Hindlimb muscle (tissue), 1 donor: ENCODE measurements at places on chromosomes 1 and 21. TPM values are rescaled to one million over a fixed set of nuclear protein-coding genes. Genes with fewer than 3 reads are reported as not detected.

GRCh38 chr1:32028746-32029145, 15.1 kb downstream of the KHDRBS1 start:
- DNase-seq = no peak

GRCh38 chr1:206467915-206468314, 2.4 kb upstream of the IKBKE start:
- DNase-seq = no peak

- peak; percentile 50 for DNase-seq
These were observed 17.6 kb downstream of the RIT1 start for GRCh38 chr1:155893389-155894142.

DNA sequence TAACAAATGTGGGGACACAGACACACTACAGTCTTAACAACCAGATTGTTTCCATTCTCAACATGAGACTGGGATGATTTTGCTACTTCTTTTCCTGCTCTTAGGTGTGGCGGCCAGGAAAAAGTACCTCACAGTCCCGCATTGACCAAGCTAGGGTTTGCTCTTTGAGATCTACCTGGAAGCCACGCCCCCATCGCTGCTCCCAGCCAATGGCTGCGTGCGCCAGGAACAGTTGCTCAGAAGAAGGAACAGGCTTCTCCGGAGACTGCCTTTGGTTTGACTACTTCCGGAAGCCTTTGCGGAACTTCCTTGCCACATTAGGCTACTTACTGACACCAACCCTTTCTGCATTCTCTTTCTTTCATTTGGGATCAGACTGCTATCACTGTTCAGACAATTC, 44.2 kb upstream of the PLD5 start:
- no peak for DNase-seq

DNA sequence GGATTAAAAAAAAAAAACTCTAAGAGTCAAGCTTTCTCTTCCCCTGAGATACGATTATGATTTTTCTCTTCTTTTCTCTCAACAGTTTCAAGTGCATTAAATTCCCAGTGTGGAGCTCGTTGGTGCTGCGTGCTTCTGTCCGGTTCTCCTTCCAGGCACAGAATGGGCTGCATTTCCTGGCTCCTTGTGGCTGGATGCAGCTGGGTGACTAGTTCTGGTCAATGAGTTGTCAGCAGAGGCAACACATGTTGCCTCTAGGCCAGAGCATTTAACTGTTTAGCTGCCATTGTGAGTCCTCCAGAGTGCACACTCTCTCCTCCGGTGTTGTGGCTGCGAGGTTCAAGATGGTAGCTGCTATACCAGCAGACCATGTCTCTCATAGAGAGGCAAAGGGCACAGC, 312.9 kb downstream of the RRAGC start:
- DNase-seq = no peak

DNA sequence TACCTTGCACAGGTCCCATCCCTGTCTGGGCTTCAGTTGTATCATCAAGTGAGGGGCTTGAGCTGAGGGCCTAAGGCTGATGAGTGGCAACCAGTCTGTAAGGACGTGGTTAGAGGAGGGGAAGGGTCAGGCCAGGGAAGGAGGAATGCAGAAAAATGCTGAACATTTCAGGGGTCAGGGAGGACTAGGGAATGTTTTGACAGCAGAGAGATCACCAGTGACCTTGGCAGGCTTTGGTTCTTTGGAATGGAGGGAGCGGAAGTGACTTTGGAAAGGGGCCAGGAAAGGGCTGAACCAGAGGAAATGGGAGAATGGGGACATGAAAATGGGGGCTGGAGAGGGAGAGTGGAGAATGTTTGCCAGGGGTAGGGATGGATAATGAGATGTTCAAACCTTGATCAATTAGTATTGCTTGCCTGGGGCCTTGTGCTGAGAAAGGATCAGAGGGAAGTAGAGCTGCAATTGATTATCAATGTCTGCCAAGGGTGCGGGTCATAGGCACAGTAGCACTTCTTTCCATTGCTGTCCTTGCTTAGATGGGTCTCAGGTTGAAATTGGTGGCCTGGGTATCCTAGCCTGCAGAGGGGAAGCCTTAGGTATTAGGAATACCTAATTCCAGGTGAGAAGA, 7.4 kb downstream of the LDLRAP1 start:
- no peak for DNase-seq

DNA sequence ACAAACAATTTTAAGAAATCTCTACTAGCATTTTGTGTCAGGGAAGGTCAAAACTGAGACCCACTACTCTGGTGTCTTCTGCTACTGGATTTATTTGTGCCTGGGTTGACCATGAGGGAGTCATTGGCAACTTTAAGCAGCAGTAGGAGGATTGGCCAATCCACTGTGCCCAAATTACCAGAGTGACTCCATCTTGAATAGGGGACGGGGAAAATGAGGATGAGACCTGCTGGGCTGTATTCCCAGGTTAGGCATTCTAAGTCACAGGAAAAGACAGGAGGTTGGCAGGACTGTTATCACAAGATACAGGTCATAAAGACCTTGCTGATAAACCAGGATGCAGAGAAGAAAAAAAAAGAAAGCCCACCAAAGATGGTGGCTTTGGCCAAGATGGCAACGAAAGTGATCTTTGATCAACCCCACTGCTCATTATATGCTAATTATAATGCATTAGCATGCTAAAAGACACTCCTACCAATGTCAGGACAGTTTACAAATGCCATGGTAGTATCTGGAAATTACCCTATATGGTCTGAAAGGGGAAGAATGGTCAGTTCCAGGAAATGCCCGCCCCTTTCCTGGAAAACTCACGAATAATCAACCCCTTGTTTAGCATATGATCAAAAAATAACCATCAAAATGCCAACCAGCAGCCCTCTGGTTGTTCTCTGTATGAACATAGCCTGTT, 200.9 kb downstream of the LTN1 start:
- no peak for DNase-seq

GRCh38 chr1:44557778-44558177, 116.5 kb downstream of the TMEM53 start:
- DNase-seq = no peak

DNA sequence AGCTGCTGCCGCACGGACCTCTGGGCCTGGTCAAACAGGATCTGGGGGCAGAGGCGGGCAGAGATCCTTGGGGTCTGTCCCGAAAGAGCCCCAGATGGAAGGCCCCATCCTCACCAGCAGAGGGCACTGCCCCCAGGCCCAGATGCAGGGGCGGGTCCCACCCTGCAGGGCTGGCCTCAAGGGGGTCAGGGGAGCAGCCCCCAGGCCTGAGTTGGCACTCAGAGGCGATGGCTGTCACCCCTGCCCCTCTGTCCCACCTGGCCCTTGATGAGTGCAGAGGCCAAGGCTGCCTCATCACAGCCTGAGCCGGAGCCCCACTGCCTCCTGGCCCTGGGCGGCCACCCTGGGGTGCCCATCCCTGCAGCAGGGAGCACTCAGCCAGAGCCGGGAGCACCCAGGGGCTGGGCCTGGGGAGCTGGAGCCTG, 5.7 kb downstream of the ACAP3 start:
- no peak for DNase-seq

- DNase-seq = no peak
These were observed 45.1 kb upstream of the RGS2 start for GRCh38 chr1:192763756-192764155.

GRCh38 chr1:17218939-17219338, 14.0 kb downstream of the PADI1 start:
- no peak for DNase-seq

- no peak for DNase-seq
These were observed 188.1 kb downstream of the TGFBR3 start for GRCh38 chr1:91697861-91698260.

GRCh38 chr21:37166733-37167132, 93.7 kb downstream of the TTC3 start:
- DNase-seq = no peak

DNA sequence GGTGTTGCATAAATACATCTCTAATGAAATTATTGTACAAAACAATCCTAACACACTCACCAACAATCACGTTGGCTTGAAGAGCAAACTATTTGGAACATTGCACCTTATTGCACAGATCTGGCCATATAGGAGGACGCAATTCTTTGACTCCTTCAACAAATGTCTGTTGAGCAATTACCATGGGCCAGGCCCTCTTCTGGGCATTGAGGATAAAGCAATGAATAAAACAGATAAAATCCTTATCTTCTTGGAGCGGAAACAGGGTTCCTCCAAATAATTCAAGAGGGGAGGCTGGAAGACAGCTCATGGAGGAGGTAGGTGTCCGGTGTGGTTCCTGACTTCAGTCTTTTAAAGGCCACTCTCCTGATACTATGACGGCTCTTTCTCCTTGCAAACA, 43.3 kb downstream of the PAX7 start:
- no peak for DNase-seq

- DNase-seq = no peak
These were observed 10.6 kb upstream of the IKBKE start for GRCh38 chr1:206459703-206460102.

DNA sequence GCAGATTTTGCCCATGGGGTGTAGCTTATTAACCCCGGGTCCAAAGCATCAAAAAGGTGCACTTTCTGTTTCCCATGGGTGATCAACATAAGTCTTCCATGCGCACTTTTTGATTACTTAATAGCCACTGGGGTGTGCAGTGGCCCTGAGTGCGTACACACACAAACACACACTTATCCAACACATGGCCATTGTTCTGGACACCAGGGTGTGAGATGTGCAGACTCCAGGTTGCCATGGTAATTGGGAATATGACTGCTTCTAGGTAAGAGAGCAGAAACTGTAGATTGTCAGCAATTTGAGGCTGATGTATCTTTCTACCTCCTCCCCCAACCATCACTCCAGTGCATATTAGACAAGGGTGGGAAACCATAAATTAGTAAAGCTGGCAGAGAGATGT, 68.8 kb downstream of the MAB21L3 start:
- DNase-seq = no peak

GRCh38 chr21:44871576-44872269, 1.8 kb downstream of the PTTG1IP start:
- no peak for DNase-seq

The RGS8 gene
- not detected for polyA plus RNA-seq

The ALX3 gene
- not detected for polyA plus RNA-seq

The PTPRF gene
- polyA plus RNA-seq = 29.2 TPM

The C1QC gene
- 50.3 TPM for polyA plus RNA-seq

The TLCD4 gene
- 14.0 TPM for polyA plus RNA-seq

The OR2T11 gene
- not detected for polyA plus RNA-seq
